ENCODE measurements at places on chromosomes 13 and 19.
A peak's percentile ranks its signal among the peaks of the same experiment; 100 is the strongest.

DNA sequence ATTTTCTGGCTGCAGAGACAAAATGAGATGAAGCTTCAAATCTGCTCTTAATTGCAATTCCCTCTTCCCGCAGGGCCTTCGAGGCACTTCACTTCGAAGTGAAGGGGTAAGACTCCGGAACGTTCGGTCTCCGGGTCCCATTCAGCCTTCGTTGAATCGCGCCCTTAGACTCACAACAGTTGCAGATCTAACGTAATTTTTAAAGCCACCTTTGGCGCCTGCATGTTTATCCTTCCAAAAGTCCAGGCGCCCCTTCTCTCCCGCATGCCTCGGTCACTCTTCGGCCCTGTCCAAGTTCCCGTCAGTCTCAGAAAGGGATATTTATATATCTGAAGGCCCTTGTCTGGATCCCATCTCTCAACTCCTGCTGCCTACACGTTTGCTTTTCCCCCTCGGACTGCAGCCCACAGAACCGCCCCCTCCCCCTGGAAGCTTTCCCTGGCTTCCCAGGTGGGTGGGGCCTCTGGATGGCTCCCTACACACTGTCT, 915 bp upstream of the KCTD12 start:
- DNase-seq = no peak

DNA sequence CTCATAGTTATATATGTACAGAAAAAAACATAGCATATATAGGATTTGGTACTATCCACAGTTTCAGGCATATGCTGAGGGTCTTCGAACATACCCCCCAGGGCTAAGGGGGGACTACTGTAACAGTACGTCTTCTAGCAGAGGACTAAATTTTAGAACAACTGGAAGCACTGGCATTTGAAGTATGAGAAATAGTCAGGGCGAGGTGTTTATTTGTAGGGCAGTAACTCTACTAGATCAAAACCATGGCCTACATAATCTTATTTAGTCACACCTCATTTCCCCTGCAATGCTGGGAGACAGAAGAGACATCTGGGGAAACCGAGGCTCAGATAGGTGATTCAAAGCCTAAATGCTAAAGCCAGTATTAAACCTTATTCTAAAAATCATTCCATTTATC, 245.6 kb downstream of the DCT start:
- DNase-seq = no peak

DNA sequence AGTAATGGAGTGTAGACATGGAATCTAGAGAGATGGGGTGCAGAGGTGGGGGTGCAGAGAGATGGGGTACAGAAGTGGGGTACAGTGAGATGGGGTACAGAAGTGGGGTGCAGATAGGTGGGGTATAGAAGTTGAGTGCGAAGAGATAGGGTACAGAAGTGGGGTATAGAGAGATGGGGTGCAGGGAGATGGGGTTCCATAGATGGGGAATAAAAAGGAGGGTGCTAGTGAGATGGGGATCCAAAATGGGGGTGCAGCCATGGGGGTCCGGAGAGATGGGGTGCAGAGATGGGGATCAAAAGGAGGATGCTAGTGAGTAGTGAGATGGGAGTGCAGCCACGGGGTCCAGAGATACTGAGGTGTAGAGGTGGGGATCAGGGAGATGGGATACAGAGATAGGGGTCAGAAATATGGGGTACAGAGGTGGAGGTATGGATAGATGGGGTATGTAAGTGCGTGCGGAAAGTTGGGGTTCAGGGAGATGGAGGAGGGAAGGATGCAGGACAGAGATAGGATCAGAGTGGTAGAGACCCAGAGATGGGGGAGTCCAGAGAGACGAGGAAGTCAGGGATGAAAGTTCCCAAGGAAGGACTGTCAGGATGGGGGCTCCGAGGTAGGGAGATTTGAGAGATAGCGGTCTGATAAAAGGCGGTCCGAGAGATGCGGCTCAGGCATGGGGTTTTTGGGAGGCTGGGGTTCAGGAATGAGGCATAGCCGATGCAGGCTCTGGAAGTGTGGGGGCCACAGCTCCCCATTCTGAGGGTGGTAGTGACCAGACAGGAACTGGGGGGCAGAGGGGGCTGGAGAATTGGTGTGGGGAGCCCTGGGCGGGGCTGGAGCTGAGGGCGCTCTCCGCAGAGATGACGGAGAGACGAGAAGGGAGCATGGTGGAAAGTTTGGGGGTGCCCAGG, 3.4 kb downstream of the PALM3 start:
- DNase-seq = no peak

- DNase-seq = peak; percentile 61
Measured at GRCh38 chr13:29594303-29594709, 1.2 kb downstream of the SLC7A1 start.

- no peak for DNase-seq
Measured at GRCh38 chr19:3350014-3350663, 16.2 kb upstream of the NFIC start.

- DNase-seq = peak; percentile 91
Measured at GRCh38 chr13:25574437-25575411, 202.9 kb downstream of the ATP8A2 start.

- peak; percentile 13 for DNase-seq
Measured at GRCh38 chr13:76091076-76091475, 454.9 kb downstream of the LMO7 start.

DNA sequence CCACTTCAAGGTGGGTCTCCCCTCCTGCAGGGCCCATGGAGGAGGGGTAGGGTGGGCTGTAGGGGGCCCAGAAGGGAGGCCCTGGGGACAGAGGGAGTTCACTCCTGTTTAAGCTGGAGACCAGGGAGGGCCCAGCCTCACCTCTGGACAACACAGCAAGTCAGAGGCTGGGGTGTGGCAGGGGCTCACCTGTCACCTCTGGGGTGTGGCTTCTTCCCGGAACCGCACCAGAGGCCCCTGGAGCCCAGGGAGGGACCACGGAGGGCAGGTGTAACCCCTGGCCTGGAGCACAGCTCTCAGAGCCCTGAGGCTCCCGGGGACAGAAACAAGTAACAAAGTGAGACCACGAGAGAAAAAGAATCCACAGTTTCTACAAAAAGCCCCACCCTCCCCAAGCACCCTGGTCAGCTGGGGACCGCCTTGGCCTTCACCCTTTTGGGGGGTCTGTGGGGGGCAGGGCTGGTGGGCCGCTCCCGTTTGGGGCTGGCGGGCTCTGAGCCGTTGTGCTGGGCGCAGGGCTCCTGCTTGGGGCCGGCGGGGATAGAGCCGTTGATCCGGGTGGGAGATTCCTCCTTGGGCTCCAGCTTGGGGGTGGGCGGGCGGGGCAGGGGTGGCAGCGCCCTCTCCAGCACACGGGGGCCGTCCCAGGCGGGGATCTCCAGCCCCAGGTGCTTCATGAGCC, 8.0 kb downstream of the SIRT6 start:
- DNase-seq = no peak

- no peak for DNase-seq
Measured at GRCh38 chr13:79455331-79455730, 25.6 kb upstream of the NDFIP2 start.

- no peak for DNase-seq
Measured at GRCh38 chr19:28605501-28606268, 607.3 kb downstream of the UQCRFS1 start.

- no peak for DNase-seq
Measured at GRCh38 chr13:76874479-76874878, 11.7 kb downstream of the KCTD12 start.

GRCh38 chr19:40523322-40524047, 53.2 kb upstream of the SHKBP1 start:
- peak; percentile 83 for DNase-seq

DNA sequence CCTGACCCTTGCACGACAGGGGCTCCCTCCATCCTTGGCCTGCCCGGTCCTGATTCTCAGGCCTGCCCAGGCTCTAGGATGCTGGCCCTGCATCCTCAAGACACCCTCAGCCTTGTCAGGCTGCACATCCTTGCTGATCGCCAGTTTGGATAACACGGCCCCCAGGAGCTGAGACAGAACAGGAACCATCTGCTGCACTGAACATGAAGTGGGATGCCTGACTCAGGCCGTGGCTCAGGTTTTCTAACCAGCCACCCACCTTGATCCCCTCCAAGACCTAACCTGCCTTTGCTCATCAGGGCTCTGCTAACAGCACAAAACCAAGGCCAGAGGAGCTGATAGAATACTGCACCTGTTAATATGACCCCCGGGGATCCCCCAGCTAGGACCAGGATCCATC, 56.0 kb downstream of the EPS15L1 start:
- DNase-seq = no peak

GRCh38 chr19:37928527-37929286, 21.7 kb downstream of the SIPA1L3 start:
- DNase-seq = peak; percentile 59

- no peak for DNase-seq
Measured at GRCh38 chr13:27839809-27840467, 47.7 kb downstream of the GSX1 start.

DNA sequence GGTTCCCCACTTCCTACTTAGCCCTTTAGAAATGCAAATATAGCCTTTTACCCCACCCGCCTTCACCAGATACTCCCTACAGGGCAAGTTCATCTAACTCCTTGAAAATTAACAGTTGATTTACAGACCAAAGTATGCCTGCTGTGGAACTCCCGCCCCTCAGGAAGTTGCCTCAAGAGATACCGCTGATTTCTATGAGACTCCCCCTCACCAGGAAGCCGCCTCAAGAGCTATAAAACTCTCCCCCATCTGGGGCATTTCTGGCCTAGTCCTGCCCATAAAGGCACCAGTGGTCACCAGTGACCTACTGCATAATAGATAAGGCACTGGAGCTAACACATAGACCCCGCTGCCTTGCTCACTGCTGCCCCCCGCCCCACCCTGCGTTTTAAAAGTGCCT, 201.7 kb upstream of the UBL3 start:
- DNase-seq = peak; percentile 30

DNA sequence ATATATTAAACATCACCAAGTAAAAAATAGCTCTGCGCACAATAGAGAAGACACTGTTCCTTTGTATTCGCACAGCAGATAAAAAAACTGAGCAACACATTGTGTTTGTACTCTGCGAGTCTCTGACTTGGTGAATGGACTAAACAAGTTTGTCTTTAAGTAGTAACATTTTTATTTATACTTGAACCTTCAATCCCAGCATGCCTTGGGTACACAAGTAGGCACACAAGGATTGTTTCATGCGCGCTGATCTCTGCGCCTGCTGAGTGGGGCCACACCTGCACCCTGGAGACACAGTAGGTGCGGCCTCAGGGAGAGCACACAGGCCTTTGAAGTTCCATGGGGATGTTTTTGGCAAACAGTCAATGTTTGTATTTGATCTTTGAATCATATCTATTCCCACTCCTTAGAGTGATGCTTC, 318.9 kb downstream of the MYO16 start:
- DNase-seq = no peak

- DNase-seq = no peak
Measured at GRCh38 chr13:64020126-64020525, 2604.5 kb upstream of the PCDH20 start.

All from common myeloid progenitor, CD34-positive (primary cell).